ENCODE measurements at places on chromosomes 11 and 22.
A peak's percentile ranks its signal among the peaks of the same experiment; 100 is the strongest.

GRCh38 chr11:41235668-41236067, 223.8 kb downstream of the LRRC4C start:
- no peaks in the 10 kb centered on the region for H3K36me3 ChIP-seq
- no peak overlapping the region for H3K27ac ChIP-seq
- DNase-seq = no peak
- H3K27me3 ChIP-seq = peaks cover 7% of the 10 kb centered on the region

GRCh38 chr11:119187123-119187892, 2.0 kb downstream of the NHERF4 start:
- H3K4me3 ChIP-seq = no peak overlapping the region
- no peak overlapping the region for H3K27ac ChIP-seq
- no peaks in the 10 kb centered on the region for H3K4me1 ChIP-seq
- no peaks in the 10 kb centered on the region for H3K27me3 ChIP-seq
- H3K36me3 ChIP-seq = no peaks in the 10 kb centered on the region

- H3K27me3 ChIP-seq = no peaks in the 10 kb centered on the region
- no peaks in the 10 kb centered on the region for H3K36me3 ChIP-seq
- no peak overlapping the region for H3K27ac ChIP-seq
- H3K4me3 ChIP-seq = no peak overlapping the region
These were observed 17.2 kb downstream of the SYNGR1 start for GRCh38 chr22:39367035-39367434.

GRCh38 chr22:31092161-31092560, 11.0 kb downstream of the SMTN start:
- no peaks in the 10 kb centered on the region for H3K4me1 ChIP-seq
- peaks cover 27% of the 10 kb centered on the region for H3K36me3 ChIP-seq
- H3K27ac ChIP-seq = no peak overlapping the region
- H3K4me3 ChIP-seq = no peak overlapping the region

GRCh38 chr11:101510591-101510990, 73.2 kb downstream of the TRPC6 start:
- no peak overlapping the region for H3K27ac ChIP-seq
- no peak overlapping the region for H3K4me3 ChIP-seq
- no peaks in the 10 kb centered on the region for H3K36me3 ChIP-seq
- no peaks in the 10 kb centered on the region for H3K27me3 ChIP-seq
- H3K4me1 ChIP-seq = no peaks in the 10 kb centered on the region
- no peak for DNase-seq

DNA sequence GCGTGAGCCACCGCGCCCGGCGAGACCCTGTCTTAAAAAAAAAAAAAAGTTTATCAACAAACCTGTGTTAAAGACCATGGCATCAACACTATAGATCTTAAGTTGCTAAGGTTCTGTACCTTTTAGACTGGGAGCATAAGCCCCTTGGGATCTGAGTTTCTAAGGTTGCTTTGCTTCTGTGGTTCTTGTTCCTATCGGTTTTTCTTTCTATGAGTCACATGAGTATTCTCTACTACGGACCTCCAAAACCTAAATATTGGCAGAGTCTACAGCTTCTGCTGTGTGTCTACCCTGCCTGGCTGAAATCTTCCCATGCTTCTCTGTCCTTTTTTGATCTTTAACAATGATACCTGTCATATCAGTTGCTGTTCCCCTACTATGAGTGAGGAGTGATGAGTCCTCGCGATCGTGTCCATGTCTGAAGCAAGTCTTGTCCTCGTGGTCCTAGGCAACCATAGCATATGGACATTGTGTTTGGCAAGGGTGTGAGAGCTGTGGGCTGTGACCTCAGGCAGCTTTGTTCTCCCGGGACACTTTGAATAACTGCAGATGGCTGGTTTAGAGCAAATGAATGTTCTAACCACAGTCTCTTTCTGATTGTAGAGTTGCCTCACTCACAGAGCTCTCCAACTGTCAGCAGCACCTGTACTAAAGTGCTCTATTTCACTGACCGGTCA, 9.0 kb upstream of the DLAT start:
- no peaks in the 10 kb centered on the region for H3K4me1 ChIP-seq
- H3K27me3 ChIP-seq = no peaks in the 10 kb centered on the region
- DNase-seq = no peak
- H3K27ac ChIP-seq = no peak overlapping the region
- no peaks in the 10 kb centered on the region for H3K36me3 ChIP-seq

GRCh38 chr11:122513997-122514396, 141.5 kb upstream of the UBASH3B start:
- H3K27ac ChIP-seq = no peak overlapping the region
- H3K4me3 ChIP-seq = no peak overlapping the region
- no peaks in the 10 kb centered on the region for H3K27me3 ChIP-seq
- no peaks in the 10 kb centered on the region for H3K36me3 ChIP-seq
- H3K4me1 ChIP-seq = no peaks in the 10 kb centered on the region
- DNase-seq = no peak

DNA sequence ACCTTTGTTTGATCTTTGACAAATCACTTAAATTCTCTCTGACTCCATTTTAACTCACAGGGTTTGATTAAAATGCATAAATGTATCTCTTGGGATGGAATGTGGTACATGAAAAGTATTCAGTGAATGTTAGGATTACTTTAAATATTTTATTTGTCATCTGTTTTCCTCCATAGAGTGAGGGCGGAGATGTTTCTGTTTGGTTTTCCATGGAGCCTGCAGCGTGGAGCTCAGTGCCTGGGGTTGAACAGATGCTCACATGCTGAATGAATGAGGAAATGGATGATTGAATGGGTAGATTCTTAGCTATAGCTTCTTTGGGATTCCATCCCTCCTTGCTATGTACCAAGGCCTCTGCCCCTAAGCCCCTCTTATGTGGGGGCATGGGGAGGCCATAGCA, 10.0 kb downstream of the TSPAN18 start:
- no peak overlapping the region for H3K4me3 ChIP-seq
- no peaks in the 10 kb centered on the region for H3K27me3 ChIP-seq

GRCh38 chr11:13298765-13299164, 21.2 kb downstream of the BMAL1 start:
- no peaks in the 10 kb centered on the region for H3K36me3 ChIP-seq
- no peaks in the 10 kb centered on the region for H3K27me3 ChIP-seq
- H3K27ac ChIP-seq = no peak overlapping the region
- no peaks in the 10 kb centered on the region for H3K4me1 ChIP-seq
- H3K4me3 ChIP-seq = no peak overlapping the region

DNA sequence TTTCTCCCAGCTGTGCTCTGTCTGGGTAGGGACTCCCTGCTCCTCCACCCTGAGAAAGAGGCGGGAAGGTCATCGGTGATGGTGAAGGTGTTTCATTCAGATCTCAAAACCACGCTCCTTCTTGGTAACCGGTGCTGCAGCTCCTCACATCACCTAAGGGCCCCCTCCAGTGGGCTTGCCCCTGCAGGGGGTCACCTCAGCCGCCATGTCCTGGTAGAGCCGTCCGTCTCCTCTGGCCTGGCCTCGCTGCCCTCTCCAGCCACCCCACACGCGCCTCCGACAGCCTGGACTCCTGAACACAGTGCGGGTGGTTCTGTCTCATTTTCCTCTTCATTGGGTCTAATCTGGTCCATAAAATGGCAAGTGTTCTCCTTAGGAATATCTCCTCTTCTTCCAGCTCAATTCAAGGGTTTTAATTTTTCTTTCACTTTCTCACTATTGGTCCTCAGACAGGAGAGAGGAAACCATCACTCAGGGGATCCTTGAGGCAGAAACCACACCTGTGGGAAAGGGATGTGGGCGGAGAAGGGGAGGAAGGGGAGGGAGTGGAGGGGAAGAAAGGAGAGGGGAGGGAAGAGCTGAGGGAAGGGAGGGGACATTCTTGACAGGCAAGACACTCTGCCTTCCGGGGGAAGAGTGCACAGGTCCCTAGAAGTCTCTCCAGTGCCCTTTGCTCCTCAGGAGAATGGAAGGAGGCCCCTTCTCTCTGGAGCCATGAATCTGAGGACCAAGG, 1338.4 kb downstream of the TBC1D22A start:
- no peak for DNase-seq
- H3K36me3 ChIP-seq = no peaks in the 10 kb centered on the region
- H3K27me3 ChIP-seq = peaks cover 42% of the 10 kb centered on the region
- no peaks in the 10 kb centered on the region for H3K4me1 ChIP-seq
- H3K4me3 ChIP-seq = no peak overlapping the region
- no peak overlapping the region for H3K27ac ChIP-seq

DNA sequence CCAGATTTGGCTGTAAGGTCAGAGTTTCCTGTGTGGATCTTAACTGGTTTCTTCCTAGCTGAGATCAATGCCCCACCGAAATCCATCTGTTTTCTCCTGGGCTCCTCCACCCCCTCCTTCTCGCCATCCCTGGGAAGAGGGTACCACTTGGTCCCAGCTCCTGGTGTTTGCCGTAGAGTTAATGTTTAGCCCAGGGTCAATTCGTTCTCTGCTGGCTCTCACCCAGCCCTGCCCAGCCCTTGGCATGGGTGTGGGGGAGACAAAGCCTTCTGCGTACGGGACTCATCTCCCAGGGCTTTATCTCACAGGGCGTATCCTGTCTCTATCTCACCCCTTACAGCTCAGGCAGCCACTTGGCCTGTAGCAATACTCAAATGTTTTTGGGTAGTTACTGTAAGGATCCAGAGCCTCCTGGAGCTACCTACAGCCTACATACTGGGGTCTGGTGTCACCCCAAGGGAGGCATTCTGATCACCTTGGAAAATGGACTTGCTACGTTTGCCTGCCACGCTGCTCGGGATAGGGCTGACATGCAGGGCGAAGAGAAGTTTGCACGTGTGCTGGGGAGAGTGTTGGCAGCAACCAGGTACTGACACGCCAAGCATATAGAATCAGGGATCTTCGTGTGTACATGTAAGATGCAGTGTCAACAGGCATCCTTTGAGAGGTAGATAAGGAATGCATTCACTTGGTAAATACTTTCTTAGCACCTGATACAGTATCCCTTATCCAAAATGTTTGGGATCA, 66.1 kb downstream of the SCN3B start:
- no peaks in the 10 kb centered on the region for H3K27me3 ChIP-seq
- H3K27ac ChIP-seq = no peak overlapping the region
- no peaks in the 10 kb centered on the region for H3K36me3 ChIP-seq
- H3K4me1 ChIP-seq = peaks cover 28% of the 10 kb centered on the region
- DNase-seq = no peak

DNA sequence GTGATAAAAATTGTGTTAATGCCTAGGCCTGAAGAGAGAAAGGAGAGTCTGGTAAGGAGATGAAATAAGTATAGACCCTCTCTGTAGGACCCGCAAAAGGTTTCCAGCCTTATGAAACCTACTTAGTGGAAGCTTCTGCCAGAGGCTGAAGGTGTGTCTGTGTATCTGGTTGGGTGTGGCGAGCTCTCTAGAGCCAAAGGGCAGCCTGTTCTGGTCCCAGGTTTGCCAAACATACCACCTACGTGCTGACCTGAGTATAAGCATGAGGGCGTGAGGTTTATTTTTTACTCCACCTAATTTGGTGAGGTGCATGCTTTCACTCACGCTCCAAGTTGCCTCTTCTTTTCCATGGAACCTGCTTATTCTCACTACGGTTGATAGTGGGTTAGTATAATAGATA, 5.6 kb downstream of the CSTPP1 start:
- no peak overlapping the region for H3K4me3 ChIP-seq
- no peak for DNase-seq
- H3K36me3 ChIP-seq = no peaks in the 10 kb centered on the region
- H3K27ac ChIP-seq = no peak overlapping the region

DNA sequence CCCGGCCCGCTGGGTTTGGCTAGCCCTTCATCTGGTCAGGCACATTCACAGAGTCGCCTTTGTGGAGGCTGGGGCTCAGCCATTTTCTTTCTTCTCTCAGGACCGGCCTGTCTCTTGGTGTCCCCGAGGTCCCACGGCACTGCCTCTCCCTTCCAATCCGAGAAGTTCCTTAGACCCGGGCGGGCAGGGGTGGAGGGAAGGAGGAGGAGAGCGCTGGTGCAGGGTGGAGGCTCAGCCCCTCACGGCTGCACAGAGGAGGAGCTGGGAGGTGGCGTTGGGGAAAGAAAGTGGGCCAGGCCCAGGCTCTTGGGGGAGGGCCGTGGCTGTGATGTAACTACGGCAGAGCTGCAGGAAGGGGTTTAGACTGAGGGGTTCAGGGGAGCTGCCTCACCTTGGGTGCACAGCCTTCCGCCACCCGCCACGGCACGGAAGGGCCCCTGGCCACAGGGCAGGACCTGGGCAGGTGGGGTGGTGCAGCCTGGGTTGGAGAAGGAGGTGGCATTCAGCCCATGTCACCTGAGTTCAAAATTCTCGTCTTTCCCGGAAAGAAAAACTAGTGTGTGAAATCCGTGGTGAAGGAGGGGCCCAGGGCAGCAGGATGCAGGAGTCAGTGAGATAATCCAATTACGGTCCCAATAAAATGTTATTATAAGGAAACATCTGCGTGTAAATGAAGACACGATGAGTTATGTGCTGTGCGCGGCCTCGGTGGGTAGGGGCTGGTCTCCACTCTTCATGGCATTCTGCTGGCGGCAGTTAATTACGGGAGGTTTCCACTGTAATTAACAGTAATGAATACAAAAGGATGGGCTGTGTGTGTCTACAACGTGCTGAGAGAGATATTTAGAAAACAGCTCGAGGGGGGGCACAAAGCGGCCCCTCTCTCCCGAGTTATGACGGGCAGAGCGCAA, 1.7 kb downstream of the BRSK2 start:
- H3K27ac ChIP-seq = no peak overlapping the region
- no peak for DNase-seq
- no peak overlapping the region for H3K4me3 ChIP-seq
- no peaks in the 10 kb centered on the region for H3K36me3 ChIP-seq

DNA sequence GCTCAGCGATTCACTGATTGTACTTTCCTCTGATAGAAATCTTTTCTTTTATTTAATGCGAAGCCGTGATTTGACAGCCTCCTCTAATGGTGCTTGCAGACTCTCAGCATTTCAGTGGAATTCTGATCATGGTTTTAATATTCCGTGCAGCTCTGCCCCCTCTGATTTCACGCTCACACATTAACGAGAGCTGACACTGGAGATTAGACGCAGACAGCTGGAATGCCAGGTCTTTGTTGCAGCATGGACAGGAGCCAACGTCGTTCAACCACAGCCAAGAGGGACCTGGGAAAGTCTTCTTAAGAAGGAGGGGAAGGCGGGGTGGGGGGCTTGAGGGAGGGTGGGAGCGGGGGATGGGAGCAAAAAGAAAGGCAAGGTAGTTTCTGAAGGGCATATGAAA, 186.4 kb downstream of the BLID start:
- peak; percentile 97 for DNase-seq
- H3K36me3 ChIP-seq = no peaks in the 10 kb centered on the region
- H3K27ac ChIP-seq = peak overlapping the region; percentile 99
- no peaks in the 10 kb centered on the region for H3K27me3 ChIP-seq
- peaks cover 32% of the 10 kb centered on the region for H3K4me1 ChIP-seq
- peak overlapping the region; percentile 61 for H3K4me3 ChIP-seq

GRCh38 chr11:120925944-120926343, 98.0 kb upstream of the TBCEL start:
- DNase-seq = no peak
- no peak overlapping the region for H3K27ac ChIP-seq
- no peaks in the 10 kb centered on the region for H3K36me3 ChIP-seq
- H3K27me3 ChIP-seq = no peaks in the 10 kb centered on the region
- H3K4me1 ChIP-seq = no peaks in the 10 kb centered on the region

All from SJCRH30 (cell line).